MCF 10A (cell line): ENCODE measurements at places on chromosomes 13 and 19.

- no peak for DNase-seq
These were observed 6.9 kb downstream of the SUGP2 start for GRCh38 chr19:19026299-19026971.

- no peak for DNase-seq
These were observed 113.1 kb downstream of the PAN3 start for GRCh38 chr13:28251466-28251865.

- no peak for DNase-seq
These were observed 4.4 kb downstream of the FFAR1 start for GRCh38 chr19:35352177-35352447.

DNA sequence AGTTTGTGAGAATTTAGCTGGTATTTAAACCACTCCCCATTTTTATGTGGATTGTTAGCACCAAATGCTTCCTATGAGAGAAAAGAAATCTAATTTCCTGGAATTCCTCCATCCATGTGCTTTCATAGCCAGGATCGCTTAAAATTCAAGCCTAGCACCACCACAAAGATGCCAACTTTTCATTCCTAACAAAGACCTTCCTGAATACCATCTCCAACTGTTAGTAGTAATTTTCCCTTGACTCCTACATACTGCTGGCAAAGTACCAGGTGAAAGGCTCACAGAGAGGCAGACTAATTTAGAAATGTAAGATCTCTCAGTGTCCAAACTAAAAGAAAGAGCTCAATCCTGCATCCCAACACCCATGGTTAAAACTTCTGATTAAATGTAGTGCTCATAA, 386.3 kb downstream of the KCTD12 start:
- DNase-seq, result no peak

- no peak for DNase-seq
These were observed 147.2 kb downstream of the MYO16 start for GRCh38 chr13:108776650-108777049.

GRCh38 chr13:110938662-110939421, 24.0 kb upstream of the ANKRD10 start:
- no peak for DNase-seq

DNA sequence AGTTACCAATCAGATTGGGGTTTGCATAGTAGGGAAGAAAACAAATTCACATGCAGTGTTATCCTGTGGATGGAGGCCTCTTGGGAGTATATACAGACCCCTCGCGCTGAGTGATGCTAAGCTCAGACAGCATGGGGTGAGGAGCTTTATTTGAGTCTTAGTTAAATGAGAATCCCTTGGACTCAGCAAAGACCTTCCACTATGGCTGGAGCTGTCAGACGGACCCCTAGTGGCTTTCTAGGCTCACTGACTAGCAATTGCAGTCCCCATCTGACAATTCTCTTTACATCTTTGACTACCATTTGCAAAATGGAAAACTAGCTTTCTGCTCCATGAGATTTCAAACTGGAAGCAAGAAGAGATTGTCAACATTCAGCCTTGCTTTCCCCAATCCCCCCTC, 90.4 kb downstream of the STOML3 start:
- no peak for DNase-seq

DNA sequence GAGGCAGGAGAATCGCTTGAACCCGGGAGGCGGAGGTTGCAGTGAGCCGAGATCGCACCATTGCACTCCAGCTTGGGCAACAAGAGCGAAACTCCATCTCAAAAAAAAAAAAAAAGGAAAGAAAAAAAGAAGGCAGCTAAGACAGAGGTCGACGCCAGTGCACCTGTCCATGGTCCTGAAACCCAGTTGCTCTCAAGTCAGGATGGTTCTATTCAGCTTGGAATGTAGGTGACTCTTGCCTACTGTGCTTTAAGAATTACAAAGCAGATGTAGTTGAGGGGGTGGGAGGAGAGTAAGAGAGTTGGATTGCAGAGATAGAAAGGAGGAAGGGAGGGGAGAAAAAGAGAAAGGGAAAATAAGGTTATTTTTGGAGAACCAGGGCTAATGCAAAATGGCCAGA, 18.7 kb downstream of the CACNG7 start:
- peak; percentile 63 for DNase-seq

DNA sequence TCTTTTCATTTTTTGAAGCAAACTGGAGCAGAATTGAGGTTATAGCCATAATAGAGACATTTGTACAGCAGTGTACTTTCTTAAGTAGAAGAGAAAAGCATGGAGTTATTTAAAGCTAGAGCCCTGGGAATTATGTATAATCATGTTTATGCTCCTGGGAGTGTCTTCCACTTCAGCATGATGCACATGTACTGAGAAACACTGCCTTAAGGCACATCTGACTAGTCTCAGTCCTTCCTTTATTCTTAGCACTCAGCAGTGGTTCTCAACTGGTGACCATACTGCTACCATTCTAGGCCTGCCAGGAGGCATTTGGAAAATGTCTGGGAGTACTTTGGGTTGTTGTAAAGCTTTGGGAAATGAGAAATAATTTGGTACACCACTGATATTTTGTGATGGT, 45.8 kb downstream of the VWA8 start:
- DNase-seq, result peak; percentile 17

DNA sequence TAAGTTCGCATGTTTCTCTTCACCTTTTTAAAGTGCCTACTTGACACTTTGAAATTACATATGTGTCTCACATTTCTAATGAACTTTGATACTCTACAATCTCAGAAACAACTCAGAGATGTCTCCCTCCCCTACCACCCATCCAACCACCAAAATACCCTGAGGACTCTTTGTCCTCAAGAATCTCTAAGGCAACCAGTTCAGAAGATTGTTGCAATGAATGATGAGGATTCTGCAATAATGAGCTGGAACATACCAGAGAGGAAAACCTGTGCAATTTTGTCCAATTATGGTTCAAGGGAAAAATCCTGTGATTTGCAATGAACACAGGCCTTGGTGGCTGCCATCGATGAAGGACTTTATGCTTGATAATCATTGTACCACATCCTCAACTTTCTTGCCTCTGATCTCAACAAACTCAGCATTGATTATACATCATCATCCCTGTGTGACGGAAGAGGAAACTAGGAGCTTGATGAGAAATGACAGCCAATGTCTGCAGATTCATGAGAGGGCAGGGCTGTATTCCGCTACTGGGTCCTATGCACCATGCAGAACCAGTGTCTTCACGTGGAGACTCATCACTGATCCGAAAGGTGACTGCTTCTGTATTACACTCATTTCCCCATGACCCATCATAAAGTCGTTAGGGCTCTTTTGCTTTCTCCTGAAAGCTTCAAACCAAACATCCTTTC, 1.1 kb downstream of the FPR1 start:
- peak; percentile 69 for DNase-seq

DNA sequence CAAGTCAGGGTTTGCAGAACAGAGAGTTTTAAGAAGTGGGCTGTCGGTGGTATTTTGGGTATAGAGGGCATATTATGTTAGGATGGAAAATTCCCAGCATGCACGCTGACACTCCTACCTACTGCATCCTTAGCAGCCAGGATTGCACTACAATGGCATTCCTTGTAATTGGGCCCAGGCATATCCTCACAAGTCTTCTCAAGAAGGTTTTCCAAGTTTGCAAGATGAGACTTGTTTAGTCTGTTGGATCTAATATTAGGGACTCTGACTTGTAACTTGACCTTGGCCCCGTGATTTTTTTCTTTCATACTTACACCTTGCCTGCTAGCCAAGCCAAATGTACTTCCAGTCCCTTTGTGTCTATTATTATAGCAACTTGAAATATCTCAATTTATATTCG, 335.7 kb upstream of the HTR2A start:
- peak; percentile 33 for DNase-seq

DNA sequence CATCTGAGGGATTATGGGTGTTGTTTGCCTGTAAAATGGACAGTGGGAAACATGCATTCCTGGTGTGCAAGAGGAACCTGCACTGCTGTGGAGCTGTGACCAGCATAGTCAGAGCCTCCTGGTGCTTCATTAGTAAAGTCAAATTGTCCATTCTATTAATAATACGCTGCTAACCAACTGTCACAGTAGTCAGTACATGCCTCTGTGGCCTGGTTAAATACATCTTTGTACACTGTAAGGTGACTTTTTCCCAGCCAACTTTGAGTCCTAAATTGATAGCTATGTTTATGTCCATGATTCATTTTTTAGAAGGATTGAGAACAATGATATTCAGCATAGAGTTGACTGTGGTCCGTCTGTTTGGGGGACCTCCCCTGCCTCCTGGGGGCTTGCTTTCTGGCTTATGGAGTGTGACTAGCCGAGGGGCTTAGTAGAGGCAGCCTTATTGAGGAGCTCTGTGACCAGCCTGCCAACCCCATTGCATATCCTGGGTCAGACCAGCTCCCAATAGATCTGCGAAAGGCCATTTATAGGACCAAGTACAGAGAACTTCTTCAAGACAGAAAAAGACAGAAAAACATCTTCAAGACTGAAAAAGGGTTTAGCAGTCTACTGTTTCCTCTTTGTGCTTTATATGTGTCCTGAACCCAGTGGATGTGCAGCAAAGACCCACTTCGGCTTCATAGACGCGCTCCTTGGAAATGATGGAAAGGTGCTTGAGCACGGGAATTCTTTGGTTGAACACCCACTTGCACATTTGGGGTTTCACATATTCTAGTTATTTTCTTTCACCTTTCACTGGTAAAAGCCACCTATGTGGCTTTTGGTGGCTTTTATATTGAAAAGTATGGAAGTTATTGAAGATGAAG, 4.3 kb downstream of the GPR183 start:
- DNase-seq, result no peak

DNA sequence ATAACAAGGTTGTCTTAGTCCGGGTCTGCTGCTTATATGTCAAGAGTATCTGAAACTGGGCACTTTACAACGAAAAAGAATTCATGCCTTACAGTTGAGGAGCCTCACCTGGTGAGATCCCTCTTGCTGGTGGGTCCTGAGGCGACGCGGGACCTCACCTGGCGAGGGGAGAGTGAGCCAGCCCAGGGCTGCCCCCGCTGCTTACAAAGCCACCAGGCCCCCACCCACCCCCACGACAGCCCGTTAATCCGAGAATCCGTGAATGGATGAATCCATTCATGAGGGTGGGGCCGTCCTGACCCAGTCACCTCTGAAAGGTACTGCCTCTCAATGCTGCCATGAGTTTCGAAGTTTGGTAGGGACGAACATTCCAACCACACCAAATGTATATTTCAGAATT, 54.0 kb upstream of the F7 start:
- DNase-seq, result no peak

DNA sequence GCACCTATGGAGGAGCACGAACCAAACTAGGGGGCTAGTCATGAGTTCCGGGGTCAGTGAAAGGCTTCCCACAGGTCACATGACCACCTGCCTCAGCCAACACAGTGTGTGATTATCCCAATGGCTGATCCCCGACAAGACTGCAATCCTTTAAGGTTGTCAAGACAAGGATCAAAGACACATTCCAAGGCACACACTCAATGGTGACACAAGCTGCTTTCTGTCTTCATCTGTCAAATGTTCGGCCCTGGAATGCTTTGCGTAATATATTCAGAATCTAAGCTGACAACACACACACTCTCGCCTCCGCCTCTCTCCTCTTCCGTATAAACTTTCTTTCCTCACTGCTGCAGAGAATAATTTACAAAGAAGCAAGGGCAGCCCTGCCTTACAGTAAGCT, 11.7 kb downstream of the RANBP3 start:
- DNase-seq, result no peak

GRCh38 chr13:76813000-76813691, 73.1 kb downstream of the KCTD12 start:
- DNase-seq, result peak; percentile 28

- no peak for DNase-seq
These were observed 67.1 kb upstream of the HTR2A start for GRCh38 chr13:46963904-46964303.

DNA sequence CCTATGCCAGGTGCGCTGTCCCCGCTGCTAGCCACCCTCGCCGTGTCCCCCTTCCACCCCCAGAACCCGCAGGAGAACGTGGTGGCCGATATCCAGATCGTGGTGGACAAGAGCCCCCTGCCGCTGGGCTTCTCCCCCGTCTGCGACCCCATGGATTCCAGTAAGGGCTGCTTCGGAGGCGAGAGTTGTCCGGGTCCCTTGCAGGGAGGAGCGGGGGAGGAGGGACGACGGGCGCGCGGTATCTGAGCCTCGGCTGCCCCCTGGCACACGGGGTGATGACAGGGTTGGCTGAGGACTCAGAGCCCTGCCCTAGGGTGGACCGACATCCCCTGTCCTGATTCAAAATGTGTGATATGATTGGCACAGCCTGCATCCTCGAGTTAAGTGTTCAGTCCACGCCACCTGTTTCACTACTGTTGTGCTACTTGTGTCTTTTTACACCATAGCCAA, 653 bp downstream of the MVB12A start:
- peak; percentile 49 for DNase-seq

- no peak for DNase-seq
These were observed 9.7 kb downstream of the EFNA2 start for GRCh38 chr19:1295169-1296012.

DNA sequence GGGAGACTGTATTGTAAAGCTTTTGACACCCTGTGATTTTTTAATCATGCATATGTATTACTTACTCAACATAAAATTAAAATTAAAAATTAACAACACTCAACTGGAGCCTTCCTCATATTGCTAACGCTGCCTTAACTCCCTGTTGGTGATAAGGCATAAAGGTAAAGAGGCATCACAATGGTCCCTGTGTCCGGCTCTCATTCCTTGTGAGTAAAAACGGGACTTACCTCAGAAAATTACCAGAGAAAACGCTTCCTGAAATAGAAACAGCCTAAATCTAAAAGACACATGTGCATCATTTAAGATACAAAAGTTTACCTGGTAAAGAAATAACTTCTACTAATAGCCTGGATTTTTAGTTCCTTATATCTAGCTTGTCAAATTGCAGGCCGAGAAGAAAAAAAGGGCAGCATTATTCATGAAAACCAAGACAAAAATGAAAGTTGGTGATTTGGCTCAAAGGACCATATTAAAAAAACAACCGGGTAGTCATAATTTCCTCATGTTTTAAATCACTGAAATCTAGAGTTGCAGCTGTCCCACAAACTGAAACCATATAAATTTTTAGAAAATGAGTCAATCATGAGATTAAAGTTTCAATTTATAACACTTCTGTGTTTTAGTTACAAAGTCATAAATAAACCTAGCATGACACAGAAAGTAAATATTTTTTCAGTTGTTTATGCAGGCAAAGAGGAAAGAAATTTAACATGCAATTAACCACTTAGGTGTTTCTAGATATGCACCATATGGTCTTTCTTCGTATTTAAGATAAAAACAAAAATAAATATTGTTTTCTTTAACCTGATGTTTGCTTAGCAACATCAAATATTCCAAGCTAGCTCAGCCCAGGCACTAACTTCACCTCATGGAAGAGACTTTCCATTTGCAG, 94.7 kb downstream of the MIPEP start:
- DNase-seq, result peak; percentile 34

DNA sequence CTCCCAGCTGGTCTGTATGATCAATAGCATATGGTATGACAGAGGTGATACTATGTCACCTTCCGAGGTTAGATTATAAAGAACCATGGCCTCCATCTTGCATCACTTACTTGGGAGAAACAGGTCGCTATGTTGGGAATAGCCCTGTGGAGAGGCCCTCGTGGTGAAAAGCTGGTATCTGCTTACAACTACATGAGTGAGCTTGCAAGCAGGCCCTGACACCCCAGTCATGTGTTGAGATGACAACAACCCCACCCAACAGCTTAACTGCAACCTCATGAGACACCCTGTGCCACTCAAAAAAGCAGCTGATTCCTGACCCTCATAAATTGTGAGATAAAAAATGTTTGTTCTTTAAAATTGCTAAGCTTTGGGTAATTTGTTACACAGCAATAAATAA, 18.8 kb downstream of the MTRF1 start:
- DNase-seq, result no peak
